RWPE1 (cell line): ENCODE measurements at places on chromosomes 13 and 19.
A peak's percentile ranks its signal among the peaks of the same experiment; 100 is the strongest.

DNA sequence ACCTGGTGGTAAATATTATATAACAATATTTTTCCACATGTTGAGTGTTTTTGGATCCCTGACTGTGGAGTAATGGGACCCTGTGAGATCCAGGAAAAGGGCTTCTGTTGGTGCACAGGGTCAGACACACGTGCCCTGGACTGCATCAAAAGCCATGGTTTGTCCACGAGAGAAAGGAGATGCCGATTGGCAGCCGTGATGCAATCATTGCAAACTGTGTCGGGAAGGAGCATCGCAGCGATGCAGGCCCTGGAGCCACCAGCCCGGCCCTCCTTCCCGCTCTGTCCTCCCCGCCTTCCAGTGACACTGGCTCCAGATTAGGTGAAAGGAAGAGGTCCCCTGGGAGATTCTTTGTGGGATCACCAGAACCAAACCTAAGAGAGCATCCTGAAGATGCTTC is 9.1 kb downstream of the COL4A2 start:
- DNase-seq, result no peak

- DNase-seq, result no peak
Measured at GRCh38 chr13:98454389-98454881, 122.5 kb downstream of the STK24 start.

- DNase-seq, result no peak
Measured at GRCh38 chr19:7494416-7495098, 5.7 kb upstream of the PEX11G start.

DNA sequence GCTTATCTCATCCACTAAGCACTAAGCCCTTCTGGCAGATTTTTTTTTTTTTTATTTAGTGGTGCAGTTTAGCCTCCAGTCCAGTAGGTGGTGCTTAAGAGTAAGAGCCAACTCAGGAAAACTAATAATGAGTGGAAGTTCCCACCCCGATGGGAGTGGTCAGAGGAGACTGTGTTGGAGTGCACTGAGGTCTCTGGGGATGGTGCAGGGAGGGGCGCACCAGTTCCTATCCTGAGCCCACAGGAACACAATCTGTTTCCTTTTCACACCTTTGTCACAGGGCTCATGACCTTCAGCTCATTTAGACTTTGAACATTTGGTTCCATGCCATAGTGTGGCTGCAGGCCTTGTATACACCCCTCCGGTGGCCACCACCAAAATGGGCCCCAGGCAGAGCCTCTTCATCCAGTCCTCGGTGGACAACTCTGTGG is 367.4 kb downstream of the SPRY2 start:
- no peak for DNase-seq

DNA sequence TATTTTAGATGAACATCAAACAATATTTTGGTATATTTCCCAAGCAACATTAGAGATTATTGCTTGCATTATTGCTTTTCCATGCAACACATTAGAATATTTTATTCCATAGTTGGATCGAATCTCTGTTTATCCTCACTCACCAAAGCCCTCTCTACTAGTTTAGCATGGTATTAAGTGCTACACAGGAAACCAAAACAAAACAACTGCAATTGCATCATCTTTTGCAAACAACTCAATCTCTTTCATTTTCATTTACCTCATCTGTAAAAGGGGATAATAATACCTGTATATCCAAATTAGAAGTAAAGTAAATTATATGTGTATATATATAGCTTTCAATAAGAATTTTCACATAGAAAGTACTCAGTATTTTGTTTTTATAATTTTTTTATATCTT is 147.8 kb upstream of the PCDH9 start:
- DNase-seq, result no peak

DNA sequence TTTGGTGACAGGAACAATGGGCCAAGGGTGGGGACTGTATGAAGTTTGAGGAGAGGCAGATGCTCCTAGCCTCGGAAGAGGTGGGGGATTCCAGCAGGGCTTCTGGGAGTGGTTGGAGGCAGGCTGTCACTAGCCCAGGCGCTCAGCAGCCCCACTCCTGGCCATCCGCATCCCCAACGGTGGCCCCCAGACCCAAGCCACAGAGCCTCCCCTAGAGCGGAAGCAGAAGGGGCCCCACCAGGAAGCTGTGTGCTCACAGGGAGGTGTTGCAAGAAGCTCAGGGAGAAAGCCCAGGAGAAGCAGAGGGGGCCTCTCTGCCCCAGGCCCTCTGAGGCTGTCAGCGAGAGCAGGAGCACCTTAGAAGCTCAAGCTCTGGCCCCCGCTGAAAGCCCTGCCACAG is 8.3 kb downstream of the PRAM1 start:
- DNase-seq, result no peak

DNA sequence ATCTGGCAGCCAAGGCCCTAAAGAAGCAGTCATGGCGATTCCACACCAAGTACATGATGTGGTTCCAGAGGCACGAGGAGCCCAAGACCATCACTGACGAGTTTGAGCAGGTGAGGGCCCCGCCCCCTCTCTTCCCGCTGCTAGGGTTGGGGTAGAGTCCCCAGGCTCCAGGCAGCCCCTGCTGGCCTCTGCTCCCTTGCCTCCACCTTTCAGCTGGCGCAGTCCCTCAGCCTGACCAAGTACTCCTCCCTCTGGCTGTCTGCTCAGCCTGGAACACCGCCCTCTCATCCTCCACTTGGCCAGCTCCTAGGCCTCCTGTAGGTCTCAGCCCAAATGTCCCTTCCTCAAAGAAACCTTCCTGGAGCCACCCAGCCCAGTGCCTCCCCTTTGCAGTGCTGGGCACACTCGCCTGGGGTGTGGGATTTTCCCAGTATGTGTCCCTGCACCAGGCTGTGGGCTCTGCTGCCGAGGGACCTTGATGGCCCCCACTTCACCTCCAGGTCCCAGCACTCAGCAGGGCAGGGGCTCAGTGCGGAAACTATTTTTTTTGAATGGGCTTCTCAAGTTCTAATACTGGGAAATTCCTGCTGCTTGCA is 5.7 kb downstream of the LENG1 start:
- no peak for DNase-seq

DNA sequence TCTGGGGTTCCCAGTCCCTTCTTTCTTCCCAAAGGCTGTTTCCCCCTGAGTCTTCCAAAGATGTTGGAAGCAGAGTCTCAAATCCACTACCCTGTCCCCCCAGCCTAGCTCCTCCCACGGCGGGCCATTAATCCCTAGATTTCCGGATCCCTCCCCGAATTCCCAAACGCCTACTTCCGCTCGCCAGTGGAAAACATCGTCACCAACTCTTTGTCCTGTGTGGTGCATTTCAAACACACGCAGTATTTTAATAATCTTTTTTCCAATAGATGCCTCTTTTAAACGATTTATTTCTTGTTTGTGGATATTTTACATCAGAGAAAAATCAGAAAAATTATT is 610 bp downstream of the ZNF791 start:
- DNase-seq, result peak; percentile 78

GRCh38 chr13:39269411-39269810 is 231.2 kb downstream of the NHLRC3 start:
- no peak for DNase-seq

DNA sequence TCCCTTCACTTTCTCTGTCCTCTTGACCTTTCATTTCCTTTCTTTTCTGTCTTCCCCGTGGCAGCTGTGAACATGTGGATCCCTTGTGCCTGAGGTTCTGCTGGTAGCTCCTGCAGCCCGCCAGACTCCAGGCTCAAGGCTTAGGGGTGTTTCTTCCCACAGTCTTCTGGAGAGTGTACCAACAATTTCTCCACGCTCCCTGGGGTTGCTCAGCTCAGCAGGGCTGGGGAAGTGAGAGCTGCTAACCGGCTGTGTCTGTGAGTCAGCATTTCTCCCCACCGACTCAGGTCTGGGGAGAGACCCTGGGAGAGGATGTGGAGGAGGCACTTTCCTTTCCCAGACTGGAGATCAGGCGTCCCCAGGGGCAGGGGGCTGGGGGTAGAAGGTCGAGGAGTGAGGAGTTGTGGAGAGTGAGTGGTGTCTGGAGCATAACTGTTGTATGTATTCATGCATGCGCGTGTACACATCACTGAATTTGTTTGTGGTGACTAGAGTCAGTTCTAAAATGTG is 193.6 kb downstream of the KCNRG start:
- DNase-seq, result no peak

- DNase-seq, result no peak
Measured at GRCh38 chr19:5655412-5655811, 24.9 kb downstream of the MICOS13 start.

GRCh38 chr13:27396252-27396846 is 28.1 kb upstream of the GTF3A start:
- no peak for DNase-seq

GRCh38 chr13:110541526-110541920 is 20.0 kb downstream of the RAB20 start:
- DNase-seq, result no peak

GRCh38 chr13:59360108-59360507 is 803.6 kb downstream of the DIAPH3 start:
- DNase-seq, result no peak

DNA sequence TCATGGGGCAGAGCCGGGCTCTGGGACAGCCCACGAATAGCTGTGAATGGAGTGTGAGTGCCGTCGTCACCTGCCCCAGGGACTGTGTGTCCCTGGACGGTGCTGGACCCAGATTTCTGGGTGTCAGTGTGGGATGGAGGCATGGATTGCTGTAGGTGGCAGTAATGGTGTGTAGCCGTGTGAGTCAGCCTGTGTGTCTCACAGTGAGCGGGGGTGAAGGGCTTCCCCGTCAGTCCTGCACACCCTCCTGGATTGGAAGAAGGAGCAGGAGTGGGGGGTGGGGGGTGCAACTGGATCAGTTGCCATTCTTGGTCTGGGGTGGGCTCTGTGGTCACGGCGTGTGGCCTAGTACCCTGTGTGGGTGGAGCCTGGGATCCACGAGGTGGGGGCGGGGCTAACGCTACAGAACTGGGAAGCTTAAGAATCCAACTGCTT is 6.5 kb upstream of the LTBP4 start:
- DNase-seq, result no peak
